ENCODE measurements at places on chromosomes 5 and 9.

DNA sequence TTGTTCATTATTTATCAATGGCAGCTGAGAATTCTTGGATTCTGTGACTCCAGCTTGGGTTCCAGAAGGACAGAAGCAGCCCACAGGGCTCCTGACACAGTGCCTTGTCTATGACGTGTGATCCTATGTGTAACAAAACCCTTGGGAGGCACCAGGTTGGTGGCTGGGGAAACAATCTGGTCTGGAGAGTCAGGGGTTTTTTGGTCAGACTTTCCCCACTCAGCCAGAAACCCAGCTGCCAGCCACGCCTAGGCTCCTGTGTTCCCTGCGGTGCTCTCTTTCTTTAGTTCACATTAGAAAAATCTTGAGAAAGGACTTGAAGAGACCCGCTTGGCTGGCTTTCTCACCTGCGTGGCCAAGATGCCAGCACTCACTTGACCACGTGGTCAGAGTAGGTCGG lies 15.5 kb upstream of the ZBED3 start:
- DNase-seq, result no peak

GRCh38 chr9:69122549-69123141 lies 51.4 kb upstream of the TJP2 start:
- DNase-seq, result no peak

DNA sequence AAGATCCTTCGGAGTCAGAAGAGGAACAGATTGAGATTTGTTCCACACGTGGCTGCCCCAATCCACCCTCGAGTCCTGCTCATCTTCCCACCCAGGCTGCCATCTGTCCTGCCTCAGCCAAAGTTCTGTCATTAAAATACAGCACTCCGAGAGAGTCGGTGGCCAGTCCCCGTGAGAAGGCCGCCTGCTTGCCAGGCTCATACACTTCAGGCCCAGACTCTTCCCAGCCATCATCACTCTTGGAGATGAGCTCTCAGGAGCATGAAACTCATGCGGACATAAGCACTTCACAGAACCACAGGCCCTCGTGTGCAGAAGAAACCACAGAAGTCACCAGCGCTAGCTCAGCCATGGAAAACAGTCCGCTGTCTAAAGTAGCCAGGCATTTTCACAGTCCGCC lies 85.9 kb downstream of the GOLPH3 start:
- DNase-seq, result no peak

GRCh38 chr5:17189381-17190036 lies 27.9 kb upstream of the BASP1 start:
- peak; percentile 68 for DNase-seq

Data from Jurkat, Clone E6-1 (cell line).